DMS53 (cell line): ENCODE measurements at places on chromosomes 12 and 14.

GRCh38 chr12:86407620-86408208 is 151.5 kb upstream of the MGAT4C start:
- DNase-seq: no peak

DNA sequence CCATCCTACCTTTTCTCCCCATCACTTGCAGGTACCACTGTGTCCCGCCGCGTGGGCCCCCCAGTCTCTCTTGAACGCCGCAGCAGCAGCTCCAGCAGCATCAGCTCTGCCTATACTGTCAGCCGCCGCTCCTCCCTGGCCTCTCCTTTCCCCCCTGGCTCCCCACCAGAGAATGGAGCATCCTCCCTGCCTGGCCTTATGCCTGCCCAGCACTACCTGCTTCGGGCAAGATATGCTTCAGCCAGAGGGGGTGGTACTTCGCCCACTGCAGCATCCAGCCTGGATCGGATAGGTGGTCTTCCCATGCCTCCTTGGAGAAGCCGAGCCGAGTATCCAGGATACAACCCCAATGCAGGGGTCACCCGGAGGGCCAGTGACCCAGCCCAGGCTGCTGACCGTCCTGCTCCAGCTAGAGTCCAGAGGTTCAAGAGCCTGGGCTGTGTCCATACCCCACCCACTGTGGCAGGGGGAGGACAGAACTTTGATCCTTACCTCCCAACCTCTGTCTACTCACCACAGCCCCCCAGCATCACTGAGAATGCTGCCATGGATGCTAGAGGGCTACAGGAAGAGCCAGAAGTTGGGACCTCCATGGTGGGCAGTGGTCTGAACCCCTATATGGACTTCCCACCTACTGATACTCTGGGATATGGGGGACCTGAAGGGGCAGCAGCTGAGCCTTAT is 9.2 kb downstream of the ARHGAP9 start:
- DNase-seq: no peak

DNA sequence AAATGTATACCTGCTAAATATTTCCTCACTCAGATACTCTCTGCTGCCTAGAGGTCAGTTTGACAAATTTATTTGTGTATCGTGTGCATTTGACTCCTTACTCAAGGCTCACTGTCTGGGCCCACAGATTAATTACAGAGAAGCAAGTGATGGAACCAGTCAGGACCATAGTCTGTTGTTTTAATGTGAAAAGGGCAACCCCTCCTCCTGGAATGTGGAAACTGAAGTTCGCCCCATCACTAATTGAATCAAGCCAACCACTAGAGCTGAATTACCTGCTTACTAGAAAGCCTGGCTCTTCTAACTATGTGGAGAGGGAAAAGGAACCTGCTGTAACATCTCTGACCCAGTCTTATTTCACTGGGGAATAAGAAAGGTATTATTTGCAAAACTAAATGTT is 199.9 kb upstream of the KRR1 start:
- DNase-seq: no peak

DNA sequence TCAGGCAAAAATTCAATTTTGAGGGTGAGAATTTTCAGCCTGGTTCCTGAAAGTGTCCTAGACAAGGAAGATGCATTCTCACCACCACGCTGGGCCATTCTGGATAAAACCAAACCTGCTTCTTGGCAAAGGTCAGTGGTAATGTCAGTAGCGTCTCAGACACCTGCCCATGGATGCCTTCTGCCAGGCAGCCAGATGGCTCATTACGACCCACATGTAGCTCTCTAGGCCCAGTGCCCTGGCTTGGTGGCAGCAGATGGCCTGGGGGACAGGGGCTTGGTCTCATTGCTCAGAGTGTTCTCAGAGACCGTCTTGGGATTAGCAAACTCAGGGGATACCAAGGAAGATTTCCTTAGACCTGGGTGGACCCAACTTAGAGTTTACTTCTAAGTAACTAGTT is 105.1 kb downstream of the ARF6 start:
- DNase-seq: no peak

DNA sequence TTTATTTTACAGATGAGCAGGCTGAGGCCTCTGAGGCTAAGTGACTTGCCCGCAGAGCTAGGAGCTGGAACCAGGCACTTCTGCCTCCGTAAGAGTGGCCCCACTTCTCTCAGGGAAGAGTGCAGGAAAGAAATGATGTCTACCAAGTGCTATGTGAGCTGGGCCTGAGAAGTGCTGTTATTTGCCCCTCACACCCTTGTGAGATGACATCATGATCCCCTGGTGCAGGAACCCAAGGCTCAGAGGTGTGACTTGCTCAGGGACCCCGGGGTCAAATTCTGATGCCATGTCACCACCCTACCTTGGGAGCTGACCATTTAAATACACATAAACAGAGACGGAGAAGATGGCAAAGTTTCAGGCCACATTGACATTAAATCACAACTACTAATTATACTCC is 63.7 kb upstream of the DDX11 start:
- DNase-seq: no peak

- DNase-seq: no peak
These were observed 67.9 kb downstream of the FAR2 start for GRCh38 chr12:29216797-29217575.

GRCh38 chr12:105681341-105681740 is 350.9 kb downstream of the C12orf75 start:
- no peak for DNase-seq

DNA sequence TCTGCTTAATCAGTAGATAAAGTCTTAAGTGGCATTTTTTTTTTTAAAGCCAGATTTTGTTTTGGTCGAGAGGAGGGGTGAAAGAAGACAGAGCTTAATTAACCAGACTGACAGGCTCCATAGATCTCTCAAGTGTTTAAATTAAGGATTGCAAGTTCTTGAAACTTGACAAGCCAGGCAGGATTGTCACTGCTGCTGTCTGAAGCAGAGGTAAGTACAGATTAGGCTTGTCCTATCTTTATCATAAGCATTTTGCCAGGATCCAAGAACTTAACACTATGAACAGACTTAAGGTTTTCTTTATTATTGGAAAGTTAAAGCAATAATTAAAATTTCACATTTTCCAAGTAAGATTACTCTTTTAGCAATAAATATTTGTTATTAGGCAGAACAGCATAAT is 179.6 kb upstream of the LMO3 start:
- DNase-seq: no peak

- DNase-seq: no peak
These were observed 65.9 kb upstream of the JDP2 start for GRCh38 chr14:75361751-75362433.

DNA sequence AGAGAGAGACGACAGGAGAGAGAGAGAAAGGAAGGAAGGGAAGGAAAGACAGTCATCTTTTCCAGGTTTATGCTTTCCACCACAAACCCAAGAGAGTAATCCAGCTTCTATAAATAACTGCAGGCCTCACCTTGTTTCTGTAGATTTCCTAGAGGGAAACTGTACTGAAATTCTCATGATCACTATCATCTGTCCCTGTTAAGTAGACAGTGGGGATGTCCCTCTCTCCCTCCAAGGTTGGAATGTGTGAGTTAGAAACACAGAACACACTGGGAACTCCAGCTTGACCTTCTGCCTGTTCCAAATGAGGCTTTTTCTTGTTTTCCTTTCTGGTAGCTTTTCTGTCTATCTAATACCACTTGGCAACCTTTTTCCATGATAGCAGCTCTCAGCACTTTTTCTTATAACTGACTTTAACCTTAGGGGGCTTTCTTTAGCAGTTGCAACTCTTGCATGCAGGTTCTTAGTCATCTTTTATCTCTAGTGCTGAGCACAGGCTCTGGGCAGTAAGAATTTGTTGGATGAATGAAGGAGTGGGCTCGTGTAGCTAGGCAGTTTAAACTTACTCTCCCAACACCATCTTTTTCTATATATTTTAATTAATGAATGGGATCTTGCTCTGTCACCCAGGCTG is 22.8 kb upstream of the FBXO33 start:
- no peak for DNase-seq

DNA sequence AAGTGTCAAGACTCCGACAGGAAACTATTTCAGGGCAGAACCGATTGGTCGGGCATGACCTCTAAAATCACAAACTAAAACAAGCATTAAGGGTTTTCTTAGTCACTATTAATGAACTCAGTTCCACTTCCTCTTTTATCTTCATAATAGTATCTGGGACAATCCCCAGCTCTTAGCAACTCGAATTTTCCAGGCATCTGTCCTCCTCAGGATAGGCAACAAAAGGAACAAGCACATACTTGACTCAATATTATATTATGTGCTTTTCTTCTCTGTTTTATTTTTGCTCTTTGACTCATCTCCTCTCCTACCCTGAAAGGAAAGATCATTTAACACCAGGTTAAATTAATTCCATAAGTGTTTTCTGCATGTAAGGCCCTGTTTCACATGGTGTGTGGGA is 638.3 kb upstream of the TBX3 start:
- DNase-seq: no peak

GRCh38 chr12:94169495-94169894 is 21.1 kb downstream of the PLXNC1 start:
- DNase-seq: no peak

DNA sequence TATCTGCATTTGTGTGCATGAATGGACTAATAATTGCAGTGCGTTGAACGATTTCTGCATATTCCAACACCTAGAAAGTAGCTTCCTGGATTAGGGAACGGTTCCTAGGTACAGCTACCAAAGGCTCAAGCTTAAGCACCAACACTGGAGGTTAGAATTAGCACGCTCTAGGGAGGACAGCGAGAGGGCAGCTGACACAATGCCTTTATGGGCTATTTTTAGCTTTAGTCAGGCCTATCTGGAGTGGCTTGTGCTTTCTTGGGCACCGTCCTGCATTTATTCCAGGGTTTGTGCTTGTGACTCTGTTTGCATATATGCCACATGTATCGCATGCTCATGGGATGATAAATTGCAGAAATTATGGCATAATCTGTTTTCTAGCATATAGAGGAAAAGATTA is 13.7 kb downstream of the ETV6 start:
- no peak for DNase-seq
